ENCODE measurements at places on chromosomes 4 and X. TPM values are rescaled to one million over a fixed set of nuclear protein-coding genes. Genes with fewer than 3 reads are reported as not detected.

- DNase-seq = no peak
These were observed 95.8 kb upstream of the EFHC2 start for GRCh38 chrX:44439242-44439794.

- DNase-seq = no peak
These were observed 114.4 kb downstream of the SH3KBP1 start for GRCh38 chrX:19772822-19773628.

GRCh38 chrX:24494647-24495075 is 29.6 kb downstream of the PDK3 start:
- peak; percentile 65 for DNase-seq

GRCh38 chr4:2934813-2935761 is 28.1 kb downstream of the NOP14 start:
- peak; percentile 44 for DNase-seq

- no peak for DNase-seq
These were observed 111.4 kb downstream of the SH3KBP1 start for GRCh38 chrX:19775830-19776485.

GRCh38 chr4:177569434-177569833 is 127.2 kb upstream of the AGA start:
- DNase-seq = no peak

- DNase-seq = no peak
These were observed 224.1 kb downstream of the SHROOM3 start for GRCh38 chr4:76659103-76659490.

DNA sequence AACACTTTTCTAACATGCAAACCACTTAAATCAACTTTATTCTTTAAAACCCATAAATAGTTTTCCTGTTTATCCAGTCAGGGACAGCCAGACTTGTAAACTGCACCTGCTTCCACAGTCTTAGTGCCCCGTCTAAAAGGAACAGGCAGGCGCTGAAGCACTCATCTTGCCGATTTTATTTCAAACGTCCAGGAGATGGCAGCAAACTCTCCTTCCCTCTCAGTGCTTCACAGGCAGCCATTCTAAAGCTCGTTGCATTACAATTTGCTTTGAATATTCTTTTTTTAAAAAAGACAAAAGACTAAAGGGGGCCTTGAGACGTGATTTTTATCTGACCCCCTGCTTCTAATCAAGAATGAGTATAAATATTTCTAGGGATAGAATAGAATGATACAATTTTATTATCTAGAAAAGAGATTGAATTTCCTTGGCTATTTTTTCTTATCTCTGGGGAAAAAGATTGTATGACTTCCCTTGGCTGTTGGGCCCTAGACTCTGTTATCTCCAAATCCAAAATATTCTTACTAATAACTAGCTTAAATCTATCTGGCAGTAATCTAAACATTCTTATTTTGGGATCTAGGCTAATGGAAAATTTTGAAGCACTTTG is 93.6 kb upstream of the MYOZ2 start:
- peak; percentile 31 for DNase-seq

DNA sequence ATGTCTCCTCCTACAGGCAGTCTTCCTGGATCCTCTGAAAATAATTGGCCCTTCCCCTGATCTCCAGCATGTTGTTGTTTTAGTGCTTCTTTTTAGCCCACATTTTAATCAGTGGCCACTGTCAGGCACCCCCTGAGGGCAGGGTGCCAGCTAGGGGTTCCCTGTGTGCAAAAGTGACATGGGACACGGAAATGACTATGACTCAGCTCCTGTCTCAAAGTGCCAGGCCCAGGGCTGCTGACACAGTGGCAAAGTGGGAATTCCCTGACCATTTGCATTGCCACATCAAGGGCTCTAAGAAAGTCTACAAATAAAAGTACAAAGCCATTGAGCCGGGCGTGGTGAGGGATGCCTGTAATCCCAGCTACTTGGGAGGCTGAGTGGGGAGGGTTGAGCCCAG is 24.8 kb downstream of the HMX1 start:
- DNase-seq = no peak

- DNase-seq = no peak
These were observed 223.0 kb upstream of the GATB start for GRCh38 chr4:151983854-151984253.

DNA sequence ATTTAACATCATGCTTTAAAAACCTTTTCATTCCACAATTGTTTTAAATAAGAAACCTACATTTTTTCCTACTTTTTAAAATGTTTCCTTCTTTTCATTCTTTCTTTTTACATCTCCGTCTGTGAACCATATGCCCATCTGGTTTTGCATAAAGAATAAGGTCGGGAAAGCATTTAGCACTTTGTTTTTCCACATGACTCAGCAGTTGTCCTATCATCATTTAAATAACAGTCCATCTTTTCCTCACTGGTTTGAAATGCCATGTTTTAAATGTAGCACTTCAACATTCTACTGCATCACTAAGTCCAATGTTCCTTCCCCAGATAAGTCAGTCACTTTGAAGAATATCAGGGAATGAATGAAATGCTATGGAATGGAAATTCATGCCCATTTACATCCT is 128.4 kb downstream of the SH3RF1 start:
- no peak for DNase-seq

DNA sequence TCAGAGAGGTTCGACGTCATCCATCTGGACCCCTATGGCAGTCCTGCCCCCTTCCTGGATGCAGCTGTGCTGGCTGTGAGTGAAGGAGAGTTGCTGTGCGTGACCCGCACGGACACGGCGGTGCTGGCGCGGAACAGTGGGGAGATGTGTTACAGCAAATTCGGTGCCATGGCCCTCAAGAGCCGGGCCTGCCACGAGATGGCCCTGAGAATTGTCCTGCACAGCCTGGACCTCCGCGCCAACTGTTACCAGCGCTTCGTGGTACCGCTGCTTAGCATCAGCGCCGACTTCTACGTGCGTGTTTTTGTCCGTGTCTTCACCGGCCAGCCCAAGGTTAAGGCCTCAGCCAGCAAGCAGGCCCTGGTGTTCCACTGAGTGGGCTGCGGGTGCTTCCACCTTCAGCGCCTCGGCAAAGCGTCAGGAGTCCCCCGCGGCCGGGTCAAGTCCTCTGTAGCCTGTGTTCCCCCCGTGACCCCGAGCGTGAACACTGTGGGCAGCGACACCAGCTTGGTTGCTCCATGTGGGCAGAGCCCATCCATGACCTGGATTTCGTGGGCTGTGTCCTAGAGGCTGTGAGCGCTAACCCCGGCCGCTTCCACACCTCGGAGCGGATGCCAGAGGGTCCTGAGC is 186.7 kb upstream of the SLITRK2 start:
- DNase-seq = no peak

DNA sequence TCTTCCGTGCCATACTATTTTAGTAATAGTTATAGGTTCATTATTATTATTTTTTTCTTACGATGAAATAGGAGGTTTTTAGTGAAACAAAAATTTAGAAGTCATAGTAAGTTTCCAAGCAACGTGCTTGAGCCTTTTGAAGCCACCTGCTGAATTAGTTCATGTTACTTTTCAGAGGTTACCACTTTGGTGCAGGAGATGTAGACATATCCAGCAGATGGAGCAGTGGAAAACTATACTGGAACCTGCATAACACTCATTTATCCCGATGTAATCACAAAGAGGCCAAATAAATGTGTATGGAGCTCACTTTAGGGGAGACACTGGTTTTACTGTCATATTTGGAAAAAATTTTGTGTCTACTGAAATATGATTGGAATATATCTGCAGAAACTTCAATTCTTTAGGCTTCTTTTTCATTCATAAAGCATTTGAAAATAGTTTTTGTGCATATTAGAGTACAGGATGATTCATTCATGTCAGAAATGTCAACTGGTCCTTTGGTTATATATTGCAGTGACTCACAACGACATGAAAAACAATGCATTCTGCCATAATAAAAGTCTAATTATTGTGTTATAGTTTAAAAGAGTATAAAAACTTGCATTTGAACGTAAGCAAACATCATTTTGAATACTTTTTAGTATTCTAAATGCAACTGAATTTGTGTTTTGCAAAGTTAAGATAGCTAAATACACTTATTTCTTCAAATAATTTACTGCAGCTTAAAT is 2182.9 kb upstream of the TENM3 start:
- no peak for DNase-seq

DNA sequence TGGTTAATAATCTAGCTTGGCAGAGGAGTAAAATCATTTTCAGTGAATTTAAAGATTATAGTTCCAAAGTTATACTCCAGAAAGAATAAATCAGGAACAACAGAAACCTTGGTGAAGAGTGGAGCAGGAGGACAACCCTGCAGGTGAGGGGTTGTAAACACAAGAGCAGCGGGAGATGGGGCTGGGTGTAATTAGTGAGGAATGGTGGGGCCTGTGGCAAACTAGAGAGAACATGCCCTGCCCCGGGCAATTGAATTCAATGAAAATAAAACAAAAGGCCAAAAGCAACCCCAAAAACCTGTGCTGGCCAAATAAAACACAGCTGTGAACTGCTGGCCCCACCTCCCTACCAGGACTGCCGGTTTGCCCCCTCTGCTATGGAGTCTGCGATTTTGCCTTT is 325.2 kb downstream of the NR3C2 start:
- DNase-seq = peak; percentile 16

DNA sequence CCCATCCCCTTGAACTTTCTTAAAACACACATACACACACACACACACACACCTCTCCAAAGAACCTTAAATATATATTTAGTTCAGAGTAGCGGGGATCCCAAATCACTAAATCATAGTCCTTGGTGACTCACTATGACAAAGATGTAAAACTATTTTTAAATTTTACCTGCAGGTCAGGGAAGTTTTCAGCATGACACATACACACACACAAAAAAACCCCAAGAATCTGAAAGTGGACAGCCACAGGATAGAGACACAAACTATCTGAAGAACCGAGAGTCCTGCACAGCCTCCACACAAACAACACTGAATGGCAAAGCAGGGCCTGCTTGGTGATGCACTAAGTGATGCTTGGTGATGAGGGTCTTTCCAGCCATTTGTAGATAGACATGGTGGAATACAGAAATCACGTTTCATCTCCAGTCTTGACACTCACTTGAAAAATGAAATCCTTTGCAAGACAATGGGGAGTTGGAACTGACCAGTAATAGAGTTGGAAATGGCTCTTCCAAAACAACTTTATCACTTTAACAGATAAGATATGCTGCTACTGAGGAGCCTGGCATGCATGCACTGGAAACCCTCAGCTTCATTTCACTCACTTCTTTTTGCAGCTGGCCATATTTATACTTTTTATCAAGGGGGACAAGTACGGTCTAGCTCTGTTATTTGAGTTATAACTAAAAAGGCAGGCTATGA is 307.3 kb downstream of the RAPGEF2 start:
- DNase-seq = peak; percentile 75

- DNase-seq = no peak
These were observed 47.0 kb upstream of the STOX2 start for GRCh38 chr4:183858011-183858615.

DNA sequence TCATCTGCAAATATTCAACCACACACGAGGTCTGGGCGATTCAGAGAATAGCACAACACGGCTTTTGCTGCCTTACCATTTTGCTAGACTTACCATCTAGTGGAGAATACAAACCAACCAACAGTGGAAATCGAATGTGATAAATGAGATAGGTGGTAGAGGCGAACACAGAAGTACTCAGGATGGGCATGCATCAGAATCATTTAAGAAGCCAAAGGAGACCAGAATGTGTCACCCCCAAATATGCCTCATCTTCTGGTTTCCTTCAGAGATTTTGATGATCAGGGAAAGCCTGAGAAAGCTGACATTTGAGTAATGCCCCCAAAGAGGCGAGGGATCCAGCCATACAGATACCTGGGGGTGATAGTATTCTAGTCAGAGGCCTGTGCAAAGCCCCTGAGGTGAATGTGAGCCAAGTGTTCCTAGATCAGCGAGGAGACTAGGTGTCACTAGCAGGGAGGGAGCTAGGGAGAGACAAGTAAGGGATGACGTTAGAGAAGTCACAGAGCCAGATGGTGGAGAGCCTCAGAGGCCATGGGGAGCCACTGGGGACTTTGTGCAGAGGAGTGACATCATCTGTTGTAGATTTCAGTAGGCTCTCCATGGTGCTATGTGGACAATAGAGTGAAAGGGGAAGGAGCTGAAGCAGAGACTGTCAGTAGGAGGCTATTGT is 1.7 kb downstream of the MTMR1 start:
- DNase-seq = no peak

GRCh38 chr4:89363786-89364185 is 56.2 kb upstream of the GPRIN3 start:
- DNase-seq = no peak

- no peak for DNase-seq
These were observed 1.1 kb downstream of the LNX1 start for GRCh38 chr4:53590187-53590586.

- no peak for DNase-seq
These were observed 27.7 kb downstream of the DMP1 start for GRCh38 chr4:87677731-87678130.

The ZNF185 gene
- 15.3 TPM for polyA plus RNA-seq

The ZDHHC15 gene
- polyA plus RNA-seq = not detected

The MGAT4D gene
- not detected for polyA plus RNA-seq

The BMPR1B gene
- 0.02 TPM for polyA plus RNA-seq

The SPACA5B gene
- polyA plus RNA-seq = not detected

The GYPE gene
- not detected for polyA plus RNA-seq

The ENAM gene
- polyA plus RNA-seq = not detected

The NDNF gene
- not detected for polyA plus RNA-seq

The VCX3B gene
- polyA plus RNA-seq = not detected

The NAA11 gene
- not detected for polyA plus RNA-seq

Measured in foreskin keratinocyte (primary cell).